Breast epithelium (tissue), 4 donors: ENCODE measurements at places on chromosomes 3 and 15.

DNA sequence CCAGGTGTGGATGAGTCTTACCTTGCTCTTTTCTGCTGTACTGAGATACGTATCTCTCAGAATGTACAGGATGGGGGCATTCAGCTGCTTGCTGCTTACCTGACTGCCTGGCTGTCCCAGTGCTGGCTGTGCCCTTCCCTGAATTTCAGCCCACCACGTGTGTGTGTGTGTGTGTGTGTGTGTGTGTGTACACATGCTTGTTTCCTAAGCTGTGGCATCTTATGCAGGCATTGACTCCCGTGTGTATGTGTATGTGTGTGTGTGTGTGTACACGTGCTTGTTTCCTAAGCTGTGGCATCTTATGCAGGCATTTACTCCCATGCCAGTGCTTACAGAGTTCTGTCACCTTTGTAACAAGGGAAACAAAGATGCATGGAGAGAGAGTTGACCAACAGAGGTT, 60.4 kb upstream of the PLXNA1 start:
- peaks cover 7% of the 10 kb centered on the region for H3K4me1 ChIP-seq
- no peaks in the 10 kb centered on the region for H3K27me3 ChIP-seq
- no peak overlapping the region for H3K4me3 ChIP-seq
- no peak for DNase-seq
- H3K36me3 ChIP-seq: no peaks in the 10 kb centered on the region

- no peaks in the 10 kb centered on the region for H3K4me1 ChIP-seq
- no peak for DNase-seq
- no peak overlapping the region for H3K27ac ChIP-seq
- H3K4me3 ChIP-seq: no peak overlapping the region
- H3K27me3 ChIP-seq: no peaks in the 10 kb centered on the region
Observed at GRCh38 chr3:52857133-52857532, 22.3 kb upstream of the MUSTN1 start.

GRCh38 chr15:66278056-66278455, 15.3 kb upstream of the DIS3L start:
- no peak overlapping the region for H3K4me3 ChIP-seq
- no peaks in the 10 kb centered on the region for H3K4me1 ChIP-seq

DNA sequence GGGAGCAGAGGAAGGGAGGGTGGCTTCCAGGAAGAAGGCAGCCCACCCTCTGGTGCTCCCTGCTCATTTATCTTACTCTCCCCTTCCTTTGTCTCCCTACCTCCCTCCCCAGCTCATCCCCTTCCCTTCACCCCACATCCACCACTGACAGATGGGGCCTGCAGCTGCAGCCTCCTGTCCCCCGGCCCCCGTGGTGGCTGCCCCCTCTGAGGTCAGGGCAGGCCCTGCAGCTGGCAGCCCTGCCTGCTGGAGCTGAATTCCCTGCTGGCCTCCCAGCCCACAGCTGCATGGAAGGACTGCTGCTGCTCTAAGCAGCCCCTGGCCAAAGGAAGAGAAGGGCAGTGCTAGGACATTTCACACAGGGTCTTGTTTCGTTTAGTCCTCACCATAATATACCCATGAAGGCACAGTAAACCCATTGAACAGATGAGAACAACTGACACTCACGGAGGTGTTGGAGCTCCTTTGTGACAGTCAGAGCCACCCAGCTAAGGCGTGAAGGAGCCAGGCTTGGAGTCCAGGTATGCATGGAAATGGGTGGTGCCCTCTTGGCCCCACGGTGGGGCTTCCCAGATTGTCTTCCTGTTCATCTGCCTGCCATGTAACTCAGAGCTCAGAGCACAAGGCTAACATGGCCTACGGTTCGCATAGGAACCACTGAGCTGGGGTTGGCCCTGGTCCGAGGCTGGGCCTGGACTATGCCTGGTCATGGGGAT, 121.7 kb upstream of the PRR20G start:
- H3K4me3 ChIP-seq: no peak overlapping the region
- no peaks in the 10 kb centered on the region for H3K27me3 ChIP-seq
- DNase-seq: peak; percentile 5
- no peaks in the 10 kb centered on the region for H3K36me3 ChIP-seq

GRCh38 chr3:2334921-2335320, 236.3 kb downstream of the CNTN4 start:
- no peak for DNase-seq
- no peaks in the 10 kb centered on the region for H3K4me1 ChIP-seq
- no peaks in the 10 kb centered on the region for H3K27me3 ChIP-seq
- H3K4me3 ChIP-seq: no peak overlapping the region
- no peaks in the 10 kb centered on the region for H3K36me3 ChIP-seq
- H3K27ac ChIP-seq: no peak overlapping the region

- no peaks in the 10 kb centered on the region for H3K4me1 ChIP-seq
- H3K4me3 ChIP-seq: no peak overlapping the region
- no peaks in the 10 kb centered on the region for H3K27me3 ChIP-seq
- DNase-seq: no peak
- no peaks in the 10 kb centered on the region for H3K36me3 ChIP-seq
Observed at GRCh38 chr3:17514597-17514996, 227.8 kb downstream of the TBC1D5 start.

DNA sequence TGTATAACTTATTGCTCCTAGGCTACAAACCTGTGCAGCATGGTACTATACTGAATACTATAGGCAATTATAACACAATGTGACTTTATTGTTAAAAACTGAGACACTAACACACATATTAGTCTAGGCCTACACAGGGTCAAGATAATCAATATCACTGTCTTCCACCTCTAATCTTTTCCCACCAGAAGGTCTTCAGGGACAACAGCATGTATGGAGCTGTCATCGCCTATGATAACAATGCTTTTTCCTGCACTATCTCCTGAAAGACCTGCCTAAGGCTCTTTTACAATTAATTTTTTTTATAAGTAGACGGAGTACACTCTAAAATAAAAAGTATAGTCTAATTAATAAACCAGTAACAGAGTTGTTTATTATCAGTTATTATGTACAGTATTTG, 60.9 kb downstream of the LRRC28 start:
- no peaks in the 10 kb centered on the region for H3K27me3 ChIP-seq
- H3K4me3 ChIP-seq: no peak overlapping the region
- H3K27ac ChIP-seq: no peak overlapping the region
- no peaks in the 10 kb centered on the region for H3K4me1 ChIP-seq
- no peaks in the 10 kb centered on the region for H3K36me3 ChIP-seq

- H3K4me3 ChIP-seq: no peak overlapping the region
- no peak for DNase-seq
- H3K4me1 ChIP-seq: no peaks in the 10 kb centered on the region
- no peaks in the 10 kb centered on the region for H3K36me3 ChIP-seq
- no peak overlapping the region for H3K27ac ChIP-seq
Observed at GRCh38 chr3:26687466-26687865, 64.9 kb downstream of the LRRC3B start.
